Activated CD8-positive, alpha-beta T cell treated with anti-CD3 and anti-CD28 coated beads, Interleukin-2, amount 10 ng/mL, durations not matched to agents 7 days and 5 days (primary cell): ENCODE measurements at places on chromosomes 5 and 9. TPM values are rescaled to one million over a fixed set of nuclear protein-coding genes. Genes with fewer than 3 reads are reported as not detected.

DNA sequence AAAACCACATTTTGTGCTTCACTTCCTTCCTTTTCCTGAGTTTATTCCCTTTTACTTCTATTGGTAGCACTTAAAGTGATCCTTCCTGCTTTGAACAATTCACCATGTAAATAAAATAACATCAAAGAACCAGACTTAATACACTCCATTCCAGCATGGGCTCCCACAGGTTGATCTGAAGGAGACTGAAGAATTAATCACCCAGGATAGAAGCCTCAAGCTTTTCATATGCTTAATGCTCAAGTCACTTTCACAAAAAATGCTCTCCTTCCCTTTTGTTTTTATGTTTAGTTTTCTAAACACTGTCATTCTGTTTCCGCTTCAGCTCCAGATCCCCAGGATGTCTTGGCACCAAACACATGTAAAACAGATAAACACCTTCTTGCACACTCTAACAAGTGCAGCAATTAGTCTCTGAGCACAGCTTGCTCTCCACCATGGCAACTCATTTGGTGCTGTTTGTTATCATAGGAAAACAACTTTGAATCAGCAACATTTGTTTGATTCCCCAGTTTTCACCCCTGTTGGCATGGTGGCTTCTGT lies 37.0 kb downstream of the DMRTA1 start:
- H3K36me3 ChIP-seq = no peaks in the 10 kb centered on the region
- H3K27ac ChIP-seq = no peak overlapping the region
- H3K4me1 ChIP-seq = no peaks in the 10 kb centered on the region
- no peak overlapping the region for H3K4me3 ChIP-seq
- no peaks in the 10 kb centered on the region for H3K27me3 ChIP-seq
- no peak for DNase-seq

DNA sequence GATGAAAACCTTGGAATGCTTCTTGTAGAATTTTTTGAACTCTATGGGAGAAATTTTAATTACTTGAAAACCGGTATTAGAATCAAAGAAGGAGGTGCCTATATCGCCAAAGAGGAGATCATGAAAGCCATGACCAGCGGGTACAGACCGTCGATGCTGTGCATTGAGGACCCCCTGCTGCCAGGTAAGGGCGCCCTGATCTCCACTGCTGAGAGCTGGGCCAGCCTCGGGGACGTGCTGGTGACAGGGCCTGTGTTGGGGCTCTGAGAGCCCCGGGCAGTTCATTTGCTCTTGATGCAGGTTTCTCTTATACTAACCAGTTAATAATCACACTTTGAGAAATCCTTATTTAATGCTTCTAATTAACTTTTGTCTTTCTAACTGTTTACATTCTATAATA lies 33.0 kb downstream of the TENT4A start:
- H3K27me3 ChIP-seq = no peaks in the 10 kb centered on the region
- H3K36me3 ChIP-seq = peaks cover 63% of the 10 kb centered on the region
- H3K4me3 ChIP-seq = no peak overlapping the region
- no peak for DNase-seq
- peaks cover 15% of the 10 kb centered on the region for H3K4me1 ChIP-seq
- H3K27ac ChIP-seq = no peak overlapping the region

DNA sequence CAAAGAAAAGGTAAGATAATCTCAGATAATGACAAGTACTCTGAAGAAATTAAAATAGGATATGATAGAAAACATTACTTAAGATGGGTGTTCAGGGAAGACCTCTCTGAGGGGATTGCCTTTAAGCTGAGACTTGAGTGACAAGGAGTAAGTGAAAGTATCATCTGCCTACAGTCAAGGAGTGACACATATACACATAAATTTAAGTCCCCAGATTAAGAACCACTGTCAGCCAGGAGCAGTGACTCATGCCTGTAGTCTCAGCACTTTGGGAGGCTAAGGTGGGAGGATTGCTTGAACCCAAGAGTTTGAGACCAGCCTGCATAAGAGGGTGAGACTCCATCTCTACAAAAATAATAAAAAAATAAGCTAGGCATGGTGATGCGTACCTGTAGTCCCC lies 19.7 kb upstream of the ANKHD1 start:
- H3K4me1 ChIP-seq = peaks cover 6% of the 10 kb centered on the region
- no peak overlapping the region for H3K4me3 ChIP-seq
- H3K36me3 ChIP-seq = no peaks in the 10 kb centered on the region
- H3K27me3 ChIP-seq = no peaks in the 10 kb centered on the region

GRCh38 chr5:179343719-179344430 lies 1.4 kb downstream of the ADAMTS2 start:
- H3K4me1 ChIP-seq = peaks cover 5% of the 10 kb centered on the region
- H3K4me3 ChIP-seq = no peak overlapping the region
- DNase-seq = no peak
- peaks cover 47% of the 10 kb centered on the region for H3K27me3 ChIP-seq

DNA sequence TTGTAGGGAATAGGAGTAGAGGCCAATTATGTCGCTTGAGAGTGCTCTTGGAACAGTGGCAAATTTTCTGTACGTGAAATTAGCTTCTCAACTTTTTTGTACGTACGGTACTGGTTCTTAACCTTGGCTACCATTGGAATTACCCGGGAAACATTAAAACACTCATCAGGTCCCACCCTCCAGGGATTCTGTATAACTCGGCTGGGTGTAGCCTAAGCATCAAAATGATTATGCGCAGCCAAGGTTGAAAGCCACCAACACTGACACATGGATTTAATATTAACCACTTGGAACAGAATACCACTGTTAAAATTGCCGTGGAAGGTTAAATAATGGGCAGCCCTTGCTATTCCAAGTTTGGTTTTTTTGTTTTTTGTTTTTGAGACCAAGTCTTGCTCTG lies 17.4 kb downstream of the DNAJA1 start:
- no peak for DNase-seq
- H3K36me3 ChIP-seq = peaks cover 41% of the 10 kb centered on the region
- no peaks in the 10 kb centered on the region for H3K27me3 ChIP-seq
- H3K4me3 ChIP-seq = no peak overlapping the region
- H3K27ac ChIP-seq = no peak overlapping the region
- H3K4me1 ChIP-seq = peaks cover 22% of the 10 kb centered on the region

GRCh38 chr5:28714907-28715698 lies 1676.7 kb upstream of the CDH9 start:
- H3K36me3 ChIP-seq = no peaks in the 10 kb centered on the region
- no peak overlapping the region for H3K4me3 ChIP-seq
- H3K27ac ChIP-seq = no peak overlapping the region
- no peak for DNase-seq

GRCh38 chr5:105350486-105351140 lies 1788.0 kb upstream of the NUDT12 start:
- no peaks in the 10 kb centered on the region for H3K4me1 ChIP-seq
- H3K4me3 ChIP-seq = no peak overlapping the region
- H3K27ac ChIP-seq = no peak overlapping the region
- H3K36me3 ChIP-seq = no peaks in the 10 kb centered on the region

GRCh38 chr5:171484460-171484899 lies 65.0 kb downstream of the FGF18 start:
- H3K4me1 ChIP-seq = peaks cover 6% of the 10 kb centered on the region
- H3K27me3 ChIP-seq = no peaks in the 10 kb centered on the region
- no peak overlapping the region for H3K4me3 ChIP-seq

- H3K36me3 ChIP-seq = no peaks in the 10 kb centered on the region
- H3K27ac ChIP-seq = no peak overlapping the region
- no peak overlapping the region for H3K4me3 ChIP-seq
- peaks cover 7% of the 10 kb centered on the region for H3K27me3 ChIP-seq
- DNase-seq = no peak
These were observed 155.2 kb downstream of the MEF2C start for GRCh38 chr5:88727705-88728313.

Gene GABRA1
- not detected for total RNA-seq

Gene OSMR
- total RNA-seq = 0.05 TPM

Gene NPR3
- not detected for total RNA-seq

Gene IGFBPL1
- not detected for total RNA-seq

Gene ERGIC1
- 52.7 TPM for total RNA-seq

Gene PRSS3
- not detected for total RNA-seq

Gene FGFR4
- total RNA-seq = 0.53 TPM
